Activated T-helper 1 cell treated with anti-CD3 and anti-CD28 coated beads, Interleukin-2, amount 50 U/mL, for 16 hours (primary cell): ENCODE measurements at places on chromosomes 7 and 10.

DNA sequence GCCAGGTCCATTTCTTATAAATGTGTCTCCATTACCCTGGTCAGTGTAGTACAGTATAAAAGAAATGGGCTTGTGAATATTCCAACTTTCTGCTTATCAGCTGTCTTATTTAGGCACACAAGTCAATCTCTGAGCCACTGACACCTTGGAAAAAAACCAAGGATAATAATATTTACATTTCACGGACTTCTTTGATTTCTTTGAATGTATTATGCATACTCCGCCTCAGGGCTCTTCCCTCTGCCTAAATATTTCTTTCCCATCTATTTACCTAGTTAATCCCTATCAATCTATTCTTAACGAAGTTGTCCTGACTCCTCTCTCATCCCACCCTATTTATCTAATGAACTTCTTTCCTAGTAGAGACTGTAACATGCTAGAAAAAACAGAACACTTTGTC lies 253.8 kb downstream of the CRPPA start:
- no peak for DNase-seq

DNA sequence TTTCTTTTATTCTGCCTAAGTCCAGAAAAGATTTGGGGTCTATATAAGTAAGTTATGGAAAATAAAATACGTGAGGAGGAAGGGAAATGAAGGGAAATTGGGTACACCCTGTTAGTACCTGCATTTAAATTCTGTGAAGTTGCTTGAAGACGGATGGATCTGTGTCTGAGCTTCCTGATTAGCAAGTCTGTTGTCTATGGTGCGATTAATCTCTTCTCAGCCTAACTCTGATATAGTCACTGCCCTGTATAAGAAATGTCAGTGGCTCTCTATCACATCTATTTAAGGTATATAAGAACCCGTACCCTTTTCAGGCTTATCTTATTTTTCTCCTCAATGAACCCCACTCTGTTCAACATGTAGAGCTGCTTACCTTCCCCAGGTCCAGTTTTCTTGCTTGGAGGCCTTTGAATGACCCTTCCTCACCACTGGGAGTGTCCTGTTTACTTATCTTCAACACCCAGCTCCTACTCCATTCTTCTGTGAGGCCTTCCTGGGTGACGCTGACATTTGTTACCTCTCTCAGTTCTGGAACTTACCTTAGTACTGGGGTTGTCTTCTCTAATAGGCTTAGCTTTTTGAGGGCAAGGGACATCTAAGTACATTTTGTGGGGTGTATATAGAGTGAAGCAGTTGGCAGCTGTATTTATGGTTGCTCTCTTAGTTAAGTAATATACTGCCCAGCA lies 149.6 kb upstream of the PRPS1L1 start:
- no peak for DNase-seq

GRCh38 chr7:85750454-85750949 lies 563.6 kb upstream of the SEMA3D start:
- DNase-seq: no peak

- no peak for DNase-seq
Measured at GRCh38 chr7:141359740-141360415, 191.3 kb upstream of the AGK start.

DNA sequence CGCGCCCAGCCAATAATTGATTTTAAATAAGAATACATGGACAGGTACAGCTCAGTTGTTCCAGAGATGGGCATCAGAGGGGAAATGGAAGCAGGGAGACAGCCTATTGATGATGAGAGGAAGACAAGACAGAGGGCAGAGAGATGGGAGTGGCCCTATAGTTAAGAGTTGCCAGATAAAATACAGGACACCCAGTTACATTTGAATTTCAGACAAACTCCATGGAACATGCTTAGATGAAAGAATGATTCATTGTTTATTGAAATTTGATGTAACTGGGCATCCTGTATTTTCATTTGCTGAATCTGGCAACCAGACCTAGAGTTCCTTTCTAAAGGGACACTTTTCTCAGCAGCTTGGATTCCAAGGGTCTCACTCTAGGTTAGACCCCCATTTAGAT lies 341.1 kb downstream of the FRMD4A start:
- no peak for DNase-seq

GRCh38 chr7:78121888-78122287 lies 323.3 kb downstream of the PHTF2 start:
- no peak for DNase-seq
